MG63 (cell line): ENCODE measurements at places on chromosomes 5 and 9. TPM values are rescaled to one million over a fixed set of nuclear protein-coding genes. Genes with fewer than 3 reads are reported as not detected.

C9orf50 gene
- not detected in 2 replicates for total RNA-seq

IL17B gene
- total RNA-seq: not detected in 2 replicates

ATG10 gene
- 3.1 and 5.9 TPM in 2 replicates for total RNA-seq

GGTA1 gene
- total RNA-seq: 4.6 and 6.2 TPM in 2 replicates

ENTREP1 gene
- not detected in 2 replicates for total RNA-seq

FOXD1 gene
- 9.6 and 26.5 TPM in 2 replicates for total RNA-seq

NIM1K gene
- not detected in 2 replicates for total RNA-seq

FXN gene
- 9.8 and 23.7 TPM in 2 replicates for total RNA-seq

IFNA2 gene
- total RNA-seq: not detected in 2 replicates

EPB41L4A gene
- total RNA-seq: 0.53 and 3.7 TPM in 2 replicates

IFNB1 gene
- 0.81 and 4.1 TPM in 2 replicates for total RNA-seq

ADAMTSL1 gene
- 62.9 and 67.7 TPM in 2 replicates for total RNA-seq

TAF1L gene
- total RNA-seq: not detected in 2 replicates

RASGRF2 gene
- 2.7 and 3.6 TPM in 2 replicates for total RNA-seq

PRRX2 gene
- 20.1 and 38.4 TPM in 2 replicates for total RNA-seq

PFN3 gene
- not detected in 2 replicates for total RNA-seq

FCN2 gene
- total RNA-seq: not detected in 2 replicates

KIF20A gene
- total RNA-seq: 111 and 129 TPM in 2 replicates

HMCN2 gene
- total RNA-seq: 0.20 TPM in 1 of 2 replicates, not detected in the other

NPR3 gene
- total RNA-seq: 5.8 and 6.6 TPM in 2 replicates

HTR4 gene
- total RNA-seq: not detected in 2 replicates

STPG3 gene
- not detected in 2 replicates for total RNA-seq
